Ovary (tissue), 10 donors: ENCODE measurements at places on chromosomes 3 and 15.

DNA sequence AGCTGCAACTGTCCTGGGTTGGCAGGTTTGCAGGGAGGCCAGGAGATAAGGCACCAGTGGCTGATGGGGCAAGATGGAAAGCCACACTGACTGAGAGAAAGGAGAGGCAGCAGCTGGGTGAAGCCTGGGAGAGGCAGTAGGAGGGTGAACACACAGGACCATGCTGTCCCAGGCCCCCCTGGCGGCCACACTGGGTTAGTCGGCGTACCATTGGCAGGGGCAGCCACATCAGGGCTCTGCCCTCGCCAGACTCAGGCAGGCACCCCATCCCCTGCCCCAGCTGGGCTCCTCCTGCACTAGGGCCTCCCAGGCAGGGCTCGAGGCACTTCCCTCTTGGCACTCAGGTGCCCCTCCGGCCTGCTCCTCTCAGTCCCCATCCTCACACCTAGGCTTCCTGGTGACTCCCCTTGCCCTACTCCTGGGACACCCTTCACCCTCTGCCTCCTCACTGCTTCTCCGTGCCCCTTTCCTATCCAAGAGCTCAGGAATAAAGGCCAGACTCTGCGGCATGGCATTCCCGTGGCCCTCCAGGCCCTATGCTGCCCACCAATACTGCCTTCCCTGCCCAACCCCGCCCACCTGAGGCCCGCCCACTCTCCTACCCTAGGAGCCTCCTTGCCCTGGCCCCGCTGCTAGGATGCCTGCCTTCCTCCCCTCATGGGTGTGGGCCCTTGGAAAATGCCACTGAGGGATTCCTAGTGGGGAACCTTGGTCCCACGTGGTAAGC, 28.7 kb upstream of the DUSP7 start:
- no peak for DNase-seq

GRCh38 chr3:72319194-72320094, 528.8 kb downstream of the SHQ1 start:
- DNase-seq, result no peak

DNA sequence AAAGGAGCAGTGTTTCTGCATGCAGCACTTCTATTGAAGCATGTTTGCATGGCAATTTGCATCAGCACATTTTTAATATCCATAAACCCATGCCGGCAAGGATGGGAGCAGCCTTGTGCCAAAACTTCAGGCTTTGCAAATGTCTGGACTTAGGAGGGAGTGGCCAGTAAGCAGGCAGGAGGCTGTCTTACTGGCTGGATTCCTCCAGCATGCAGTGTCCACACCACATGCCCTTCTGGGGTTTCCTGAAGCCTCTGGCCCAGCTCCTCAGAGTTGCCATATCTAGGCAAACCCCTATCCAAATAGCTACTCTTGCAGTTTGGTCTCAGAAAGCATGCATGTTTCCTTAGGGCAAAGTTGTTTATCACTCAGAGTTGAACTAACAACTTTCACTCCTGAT, 139.1 kb upstream of the MRPS22 start:
- no peak for DNase-seq

GRCh38 chr3:12758025-12758781, 856 bp downstream of the TMEM40 start:
- peak; percentile 53 for DNase-seq

DNA sequence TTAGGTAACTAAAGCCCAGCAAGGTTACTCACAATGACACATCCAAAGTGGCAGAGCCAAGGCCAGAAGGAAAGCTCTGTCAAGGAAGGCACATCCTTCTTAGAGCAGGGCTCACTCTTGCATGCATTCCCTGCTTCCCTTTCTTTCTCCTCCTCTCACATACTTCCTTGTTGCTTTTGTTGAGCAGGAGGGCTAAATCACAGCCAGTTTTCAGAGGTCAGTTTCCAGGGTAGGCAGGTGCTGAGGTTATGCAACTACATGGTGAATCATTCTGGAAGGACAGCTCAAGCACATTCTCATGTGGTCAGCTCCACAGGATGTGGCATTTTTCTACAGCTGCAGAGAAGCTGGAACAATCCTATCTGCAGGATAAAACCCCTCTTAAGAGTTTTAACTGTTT, 275.6 kb downstream of the ZNF621 start:
- no peak for DNase-seq

GRCh38 chr15:87618203-87618725, 638.3 kb downstream of the NTRK3 start:
- no peak for DNase-seq
